ENCODE measurements at places on chromosomes 6 and 20. TPM values are rescaled to one million over a fixed set of nuclear protein-coding genes. Genes with fewer than 3 reads are reported as not detected.

The PRRT1 gene
- total RNA-seq: 2.7 TPM

The SLC52A3 gene
- 3.5 TPM for total RNA-seq

The MOG gene
- total RNA-seq: not detected

The BTNL2 gene
- not detected for total RNA-seq

The MROH8 gene
- total RNA-seq: 1.9 TPM

DNA sequence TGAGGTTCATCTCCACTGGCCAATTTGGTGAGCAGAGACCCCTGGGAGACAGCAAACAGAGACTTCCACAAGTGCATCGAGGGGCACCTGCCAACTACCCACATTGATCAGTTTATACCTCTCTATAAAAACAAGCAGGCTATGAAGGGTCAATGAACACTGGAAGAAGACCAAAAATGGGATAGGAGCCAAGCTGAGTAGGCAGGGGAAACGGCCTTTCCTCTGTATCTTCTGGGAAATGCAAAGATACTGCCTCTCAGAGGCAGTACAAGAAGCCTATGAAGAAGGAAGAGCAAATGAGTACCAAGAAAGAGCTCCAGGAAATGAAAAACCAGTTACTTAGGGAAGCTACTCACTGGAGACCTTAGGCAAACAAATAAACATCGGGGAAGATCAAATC, 247.7 kb downstream of the GMDS start:
- no peak for DNase-seq

DNA sequence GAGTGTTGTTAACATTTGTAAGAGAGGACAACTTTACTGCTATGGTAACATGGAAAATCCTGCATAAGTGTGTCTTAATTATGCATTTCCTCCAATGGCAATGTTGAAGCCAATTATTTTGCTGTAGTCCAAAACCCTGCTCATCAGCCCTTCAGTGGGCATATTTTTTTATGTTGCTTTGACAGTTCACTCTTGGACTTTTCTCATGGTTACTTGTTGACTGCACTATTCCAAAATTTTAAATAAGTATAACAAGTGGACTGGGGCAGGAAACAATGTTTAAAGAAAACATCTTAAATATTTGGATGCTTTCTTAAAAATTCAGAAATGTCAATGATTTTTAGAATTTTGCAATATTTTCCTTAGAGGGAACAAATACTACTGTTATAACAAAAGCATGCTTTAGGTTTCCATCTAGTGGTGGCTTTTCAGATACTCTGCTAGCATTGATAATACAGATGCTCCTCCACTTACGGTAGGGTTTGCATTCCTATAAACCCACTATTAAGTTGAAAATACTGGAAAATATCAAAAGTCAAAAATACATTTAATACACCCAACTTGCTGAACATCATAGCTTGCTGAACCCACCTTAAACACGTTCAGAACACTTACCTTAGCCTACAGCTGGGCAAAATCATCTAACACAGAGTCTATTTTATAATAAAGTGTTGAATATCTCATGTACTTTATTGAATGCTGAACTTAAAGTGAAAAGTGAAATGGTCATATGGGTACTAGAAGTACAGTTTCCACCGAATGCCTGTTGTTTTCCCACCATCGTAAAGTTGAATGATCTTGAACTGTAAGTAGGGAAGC, 86.4 kb downstream of the ADGRG6 start:
- DNase-seq: no peak

- DNase-seq: no peak
Measured at GRCh38 chr20:48265791-48266190, 480.5 kb upstream of the SULF2 start.

GRCh38 chr6:3296078-3296477, 37.3 kb downstream of the PSMG4 start:
- DNase-seq: no peak

DNA sequence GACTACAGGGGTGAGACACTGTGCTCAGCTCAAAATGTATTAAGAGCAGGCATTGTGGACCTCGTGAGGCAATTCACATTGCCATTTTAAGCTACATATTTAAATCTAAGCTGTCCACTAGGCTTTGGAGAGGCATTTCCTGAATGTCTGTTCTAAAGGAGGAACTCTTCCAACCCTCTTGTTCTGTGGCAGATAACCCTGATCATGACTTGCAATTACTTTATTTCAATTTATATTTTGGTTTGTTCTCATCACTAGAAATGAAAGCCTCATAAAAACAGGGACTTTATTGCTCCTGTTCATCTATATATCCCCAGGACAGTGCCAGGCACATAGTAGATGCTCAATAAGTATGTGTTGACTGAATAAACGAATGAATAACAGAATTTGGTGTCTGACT, 84.0 kb upstream of the SALL4 start:
- DNase-seq: no peak

GRCh38 chr20:20608641-20609040, 103.8 kb downstream of the RALGAPA2 start:
- no peak for DNase-seq

DNA sequence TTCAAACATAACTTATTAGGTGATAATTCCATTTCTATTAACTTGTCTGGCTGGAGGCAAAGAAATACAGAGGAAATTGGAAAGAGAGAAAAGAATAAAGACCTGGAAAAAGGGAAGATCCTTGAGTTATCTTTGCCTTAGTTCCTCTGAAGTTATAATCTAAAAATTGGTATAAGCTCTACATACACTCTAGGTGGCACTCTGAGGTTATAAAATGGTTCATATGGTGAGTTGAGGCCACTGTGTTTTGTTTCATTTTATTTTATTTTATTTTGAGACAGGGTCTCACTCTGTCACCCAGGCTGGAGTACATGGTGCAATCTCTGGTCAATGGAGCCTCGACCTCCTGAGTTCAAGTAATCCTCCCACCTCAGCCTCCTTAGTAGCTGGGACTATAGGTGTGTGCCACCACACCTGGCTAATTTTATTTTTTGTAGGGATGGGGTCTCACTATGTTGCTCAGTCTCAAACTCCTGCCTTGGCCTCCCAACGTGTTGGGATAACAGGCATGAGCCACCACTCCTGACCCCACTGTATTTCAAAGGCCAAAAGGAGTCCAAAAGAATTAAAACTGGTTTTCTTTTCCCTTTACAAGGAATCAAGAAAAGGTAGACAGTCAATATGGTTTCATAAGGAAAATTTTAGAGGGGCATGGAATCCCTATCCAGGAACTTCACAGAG, 19.4 kb downstream of the GPX6 start:
- DNase-seq: no peak

GRCh38 chr6:108295676-108296075, 822 bp downstream of the AFG1L start:
- DNase-seq: no peak

DNA sequence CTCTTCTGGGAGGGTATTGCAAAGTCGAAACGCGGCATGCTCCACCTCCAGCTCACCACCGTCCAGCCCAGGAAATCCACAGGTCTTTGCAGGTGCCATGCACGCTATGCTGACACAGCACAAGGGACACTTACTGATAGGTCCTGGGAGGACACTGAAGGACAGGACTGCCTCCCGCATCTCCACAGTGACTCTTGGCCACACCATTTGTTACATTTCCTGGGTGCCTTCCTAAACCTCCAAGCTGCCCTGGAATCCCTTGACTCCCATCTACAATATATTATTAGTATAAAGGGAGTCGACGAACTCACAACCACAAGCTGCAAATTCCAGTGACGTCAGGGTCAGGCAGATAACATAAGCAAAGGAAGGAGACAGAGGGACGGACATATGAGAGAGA, 106.9 kb downstream of the JPH2 start:
- no peak for DNase-seq

- no peak for DNase-seq
Measured at GRCh38 chr6:14658886-14659561, 541.5 kb downstream of the CD83 start.

DNA sequence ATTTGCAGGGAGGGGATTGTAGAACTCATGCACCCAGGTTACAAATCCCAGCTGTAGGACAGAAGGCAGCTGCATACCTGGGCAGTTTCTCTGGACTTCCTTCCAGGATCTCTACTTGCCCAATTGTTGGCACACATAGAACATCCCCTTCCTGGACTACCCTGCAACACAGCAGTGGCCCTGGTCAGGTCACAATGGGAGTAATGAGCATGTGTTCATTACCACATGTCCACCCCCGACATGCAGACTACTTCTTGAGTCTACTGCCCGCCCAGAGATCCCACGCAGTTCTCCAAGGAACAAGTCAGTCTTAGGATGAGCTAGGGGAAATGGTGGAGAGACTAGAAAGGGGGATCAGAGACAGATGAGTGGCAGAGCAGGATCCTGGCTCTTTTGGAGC, 5.1 kb downstream of the PEX6 start:
- no peak for DNase-seq

- DNase-seq: no peak
Measured at GRCh38 chr20:50704971-50705370, 13.6 kb upstream of the RIPOR3 start.

GRCh38 chr6:149160943-149161342, 156.6 kb upstream of the TAB2 start:
- DNase-seq: no peak

GRCh38 chr6:120918137-120918536, 416.1 kb downstream of the TBC1D32 start:
- no peak for DNase-seq

All from tibial nerve (tissue), 4 donors.